Foreskin fibroblast (primary cell): ENCODE measurements at places on chromosomes 3 and 15.

GRCh38 chr15:39830166-39830565 is 47.5 kb upstream of the FSIP1 start:
- DNase-seq = no peak

DNA sequence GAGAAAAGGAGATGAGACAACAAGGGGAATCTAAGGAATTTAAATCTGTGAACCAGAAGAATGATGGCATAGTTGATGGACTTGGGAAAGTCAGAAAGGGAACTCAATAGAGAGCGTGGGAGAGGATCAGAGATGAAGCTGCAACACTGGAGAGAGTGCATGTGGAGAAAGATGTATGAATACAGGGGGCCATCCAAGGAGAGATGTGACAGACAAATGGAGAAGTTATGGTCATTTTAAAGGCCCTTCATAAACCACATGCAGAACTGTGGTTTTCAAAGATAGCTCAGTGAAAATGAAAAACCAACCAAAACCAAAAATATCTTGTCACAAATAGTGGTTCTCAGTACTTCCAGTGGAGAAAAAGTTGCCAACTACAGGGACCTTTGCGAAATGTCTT is 265.2 kb downstream of the SUCLG2 start:
- no peak for DNase-seq

DNA sequence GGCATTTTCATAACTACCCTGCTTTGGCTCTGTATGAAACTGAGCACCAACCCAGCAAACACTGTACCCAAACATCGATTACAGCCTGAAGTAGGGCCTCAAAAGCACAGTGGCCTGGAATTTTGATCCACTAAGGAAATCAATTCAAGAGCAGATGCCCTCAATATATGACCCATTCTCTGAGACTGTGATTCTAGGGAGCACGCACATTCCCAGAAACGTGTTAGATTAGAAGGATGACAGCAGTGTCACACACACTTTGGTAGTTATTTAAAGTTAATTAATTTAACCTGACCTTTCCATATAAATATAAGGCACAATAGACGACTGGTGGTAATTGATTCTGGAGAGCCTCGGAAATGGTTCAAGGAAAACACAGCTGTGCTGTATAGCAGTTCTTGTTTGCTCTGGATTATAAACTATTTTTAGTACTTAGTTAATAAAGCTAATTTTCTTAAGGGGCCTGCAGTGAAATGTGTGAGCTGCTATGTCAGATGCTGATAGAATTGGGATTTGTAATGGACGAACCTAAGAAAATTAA is 126.3 kb upstream of the ZNF385D start:
- no peak for DNase-seq

DNA sequence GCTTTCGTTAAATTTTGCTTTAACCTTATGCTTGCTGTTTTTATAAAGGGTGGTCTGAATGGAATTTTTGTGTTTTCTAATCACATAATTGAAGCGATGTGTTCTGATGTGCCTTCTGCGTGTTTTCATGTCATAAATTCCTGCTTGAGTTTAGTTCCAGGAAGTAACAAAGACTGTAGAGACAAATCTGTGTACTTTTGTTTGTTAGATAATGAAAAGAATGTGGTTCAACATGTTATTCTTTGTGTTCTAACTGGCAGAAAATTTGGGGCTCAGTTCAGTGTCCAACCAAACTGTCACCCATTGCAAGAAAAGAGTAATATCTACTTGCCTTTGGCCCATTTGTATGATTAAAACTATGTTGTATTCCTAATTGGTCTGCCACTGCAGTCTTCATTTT is 324.0 kb downstream of the DIPK2A start:
- no peak for DNase-seq

DNA sequence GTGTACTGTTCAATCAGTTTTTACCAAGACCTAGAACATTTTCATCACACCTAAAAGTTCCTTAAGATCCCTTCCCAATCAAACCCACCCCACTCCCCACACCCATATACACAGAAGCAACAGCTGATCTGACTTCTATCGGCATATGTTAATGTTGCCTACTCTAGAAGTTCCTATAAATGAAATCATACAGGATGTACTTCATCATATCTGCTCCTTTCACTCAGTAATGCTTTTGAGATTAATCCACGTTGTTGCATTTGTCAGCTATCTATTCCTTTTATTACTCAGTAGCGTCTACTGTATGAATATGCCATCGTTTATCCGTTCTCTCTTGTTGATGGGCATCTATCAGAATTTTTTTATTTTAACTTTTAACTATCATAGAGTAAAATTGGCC is 14.3 kb upstream of the FILIP1L start:
- no peak for DNase-seq

- DNase-seq = no peak
Observed at GRCh38 chr15:52180196-52180835, 10.9 kb downstream of the GNB5 start.

DNA sequence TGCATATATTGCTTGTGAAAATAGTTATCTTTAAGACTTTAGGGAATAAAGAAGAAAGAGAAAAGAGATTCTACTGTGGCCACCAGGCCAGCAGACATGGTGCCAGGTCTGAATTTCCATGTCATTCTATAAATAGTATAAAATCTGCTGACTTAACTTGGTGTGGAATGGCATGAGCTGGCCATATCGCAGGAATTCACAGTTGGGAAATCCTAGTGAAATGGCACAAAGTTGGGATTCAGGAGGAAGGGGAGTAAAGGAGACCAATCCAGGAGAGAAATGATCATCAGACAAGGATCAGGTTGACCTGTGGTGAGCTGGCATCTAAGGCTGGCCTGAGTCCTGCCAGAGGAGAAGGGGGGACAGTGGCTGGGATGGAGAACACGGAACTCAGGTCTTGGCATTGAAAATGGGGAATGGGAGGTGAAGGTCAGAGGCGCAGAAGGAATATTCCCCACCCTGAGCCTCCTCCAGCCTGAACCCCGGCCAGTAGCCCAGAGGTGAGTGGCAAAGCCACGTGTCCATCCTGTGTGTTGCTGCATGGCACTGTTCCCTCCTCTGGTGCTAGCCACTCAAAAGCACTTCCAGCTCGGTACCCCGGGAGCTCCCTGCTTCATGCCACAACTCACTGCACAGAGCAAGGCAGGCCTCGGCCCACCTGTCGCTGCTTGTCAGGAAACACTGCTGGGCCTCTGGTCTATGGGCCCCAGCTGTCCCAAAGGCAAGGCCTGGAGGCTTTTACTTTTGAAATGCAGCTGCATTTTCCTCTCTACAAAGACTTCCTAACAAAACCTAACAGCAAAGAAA is 51.4 kb downstream of the SSUH2 start:
- no peak for DNase-seq

DNA sequence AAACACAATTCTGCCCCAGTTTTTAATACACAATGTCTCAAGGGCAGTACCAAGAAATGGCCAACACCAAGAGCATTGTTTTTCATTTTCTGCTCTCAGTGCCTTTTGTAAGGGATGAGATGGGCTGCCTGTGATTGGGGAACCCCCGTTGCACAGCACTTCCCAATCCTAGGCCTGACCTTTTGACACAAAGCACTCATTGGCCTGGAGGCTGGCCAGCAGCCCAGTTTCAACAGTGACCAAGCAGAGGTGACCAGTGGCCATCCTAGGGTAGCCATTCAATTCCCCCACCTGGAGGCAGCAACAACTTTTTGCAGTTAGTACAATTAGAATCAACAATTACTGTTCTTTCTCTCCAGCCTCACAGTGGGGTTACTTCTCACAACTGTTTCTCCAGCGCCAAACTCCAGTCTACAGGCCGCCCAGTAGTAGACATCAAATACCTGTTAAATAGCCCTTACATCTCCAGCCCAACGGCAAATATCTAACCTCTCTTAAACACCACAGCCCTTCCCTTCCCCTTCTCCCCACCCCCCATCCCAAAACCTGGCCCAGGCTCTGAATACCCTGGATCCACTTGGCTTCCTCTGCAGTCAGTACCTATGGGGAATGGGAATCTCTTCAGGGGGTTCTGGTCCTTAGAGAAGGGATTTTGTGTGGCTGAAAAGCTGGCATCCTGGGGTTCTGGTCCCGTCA is 8.9 kb upstream of the LRRC2 start:
- no peak for DNase-seq

GRCh38 chr3:187950671-187951070 is 203.3 kb upstream of the LPP start:
- DNase-seq = no peak

GRCh38 chr3:188253123-188253793 is 99.3 kb downstream of the LPP start:
- DNase-seq = no peak
